Cardiac muscle cell (in vitro differentiated cells and primary cell): ENCODE measurements at places on chromosomes 1 and 21. TPM values are rescaled to one million over a fixed set of nuclear protein-coding genes. Genes with fewer than 3 reads are reported as not detected.

The LHX4 gene
- 0.09 and 0.20 TPM in 2 replicates for polyA plus RNA-seq

The KLHDC8A gene
- polyA plus RNA-seq, result 1.2 TPM in 1 of 2 replicates, not detected in the other

The FCRLA gene
- polyA plus RNA-seq, result 0.39 TPM in 1 of 2 replicates, not detected in the other

The RNPEP gene
- polyA plus RNA-seq, result 52.6 and 66.0 TPM in 2 replicates

The TRPM2 gene
- polyA plus RNA-seq, result not detected in 2 replicates

The RAB42 gene
- 7.3 and 11.9 TPM in 2 replicates for polyA plus RNA-seq

The OR2T11 gene
- not detected in 2 replicates for polyA plus RNA-seq

The SEMA6C gene
- 23.3 and 29.9 TPM in 2 replicates for polyA plus RNA-seq

The FAM78B gene
- polyA plus RNA-seq, result 0.57 TPM in 1 of 2 replicates, not detected in the other

The FCGR3A gene
- polyA plus RNA-seq, result not detected in 2 replicates

The SMAP2 gene
- 23.3 and 29.5 TPM in 2 replicates for polyA plus RNA-seq

The KLHDC9 gene
- 41.2 and 48.7 TPM in 2 replicates for polyA plus RNA-seq

The HSPB7 gene
- 1,782 and 2,165 TPM in 2 replicates for polyA plus RNA-seq

The LMX1A gene
- polyA plus RNA-seq, result not detected in 2 replicates

The G0S2 gene
- 40.0 and 45.9 TPM in 2 replicates for polyA plus RNA-seq

The JUN gene
- 25.0 and 29.3 TPM in 2 replicates for polyA plus RNA-seq

The TMEM269 gene
- 0.35 and 0.99 TPM in 2 replicates for polyA plus RNA-seq

The CRYAA gene
- polyA plus RNA-seq, result not detected in 2 replicates

The NCAM2 gene
- polyA plus RNA-seq, result 0.04 and 2.6 TPM in 2 replicates

The OR10Z1 gene
- not detected in 2 replicates for polyA plus RNA-seq

The MTARC2 gene
- polyA plus RNA-seq, result 54.5 and 58.2 TPM in 2 replicates

The GIPC2 gene
- 0.06 TPM in 1 of 2 replicates, not detected in the other for polyA plus RNA-seq

The ARTN gene
- polyA plus RNA-seq, result 50.5 and 60.4 TPM in 2 replicates

The MYBPH gene
- polyA plus RNA-seq, result 0.86 and 2.1 TPM in 2 replicates

The DNAJC28 gene
- polyA plus RNA-seq, result 4.8 and 6.6 TPM in 2 replicates

The CYP4B1 gene
- polyA plus RNA-seq, result not detected in 2 replicates

The ST6GALNAC3 gene
- polyA plus RNA-seq, result 8.6 and 14.8 TPM in 2 replicates

The FCER1A gene
- 0.27 TPM in 1 of 2 replicates, not detected in the other for polyA plus RNA-seq

The RGL1 gene
- 21.6 and 24.1 TPM in 2 replicates for polyA plus RNA-seq

The PIGR gene
- polyA plus RNA-seq, result not detected in 2 replicates

The CLCN6 gene
- polyA plus RNA-seq, result 15.8 and 31.8 TPM in 2 replicates

The FCRL2 gene
- not detected in 2 replicates for polyA plus RNA-seq

The SDHB gene
- 156 and 172 TPM in 2 replicates for polyA plus RNA-seq

The RBP7 gene
- 2.3 and 4.3 TPM in 2 replicates for polyA plus RNA-seq

The ADGRL4 gene
- polyA plus RNA-seq, result 0.78 and 1.6 TPM in 2 replicates

The GABRD gene
- not detected in 2 replicates for polyA plus RNA-seq

The SLC2A5 gene
- polyA plus RNA-seq, result 0.11 TPM in 1 of 2 replicates, not detected in the other

The SZRD1 gene
- polyA plus RNA-seq, result 53.1 and 58.5 TPM in 2 replicates

The TMEM52 gene
- polyA plus RNA-seq, result 4.2 and 16.6 TPM in 2 replicates

The PRKAA2 gene
- polyA plus RNA-seq, result 6.4 and 10.2 TPM in 2 replicates

The SEC22B gene
- polyA plus RNA-seq, result 22.8 and 23.9 TPM in 2 replicates

The NOTCH2NLA gene
- polyA plus RNA-seq, result 20.5 and 27.1 TPM in 2 replicates

The LCE1D gene
- not detected in 2 replicates for polyA plus RNA-seq

The RGS5 gene
- 178 and 224 TPM in 2 replicates for polyA plus RNA-seq

The LAD1 gene
- 8.2 and 9.5 TPM in 2 replicates for polyA plus RNA-seq

The VSIG8 gene
- not detected in 2 replicates for polyA plus RNA-seq

The DENND2D gene
- 0.37 and 2.3 TPM in 2 replicates for polyA plus RNA-seq
